ENCODE measurements at places on chromosomes 11 and 22.
A peak's percentile ranks its signal among the peaks of the same experiment; 100 is the strongest.

GRCh38 chr11:15507592-15507991 lies 392.9 kb downstream of the INSC start:
- DNase-seq: peak; percentile 47

DNA sequence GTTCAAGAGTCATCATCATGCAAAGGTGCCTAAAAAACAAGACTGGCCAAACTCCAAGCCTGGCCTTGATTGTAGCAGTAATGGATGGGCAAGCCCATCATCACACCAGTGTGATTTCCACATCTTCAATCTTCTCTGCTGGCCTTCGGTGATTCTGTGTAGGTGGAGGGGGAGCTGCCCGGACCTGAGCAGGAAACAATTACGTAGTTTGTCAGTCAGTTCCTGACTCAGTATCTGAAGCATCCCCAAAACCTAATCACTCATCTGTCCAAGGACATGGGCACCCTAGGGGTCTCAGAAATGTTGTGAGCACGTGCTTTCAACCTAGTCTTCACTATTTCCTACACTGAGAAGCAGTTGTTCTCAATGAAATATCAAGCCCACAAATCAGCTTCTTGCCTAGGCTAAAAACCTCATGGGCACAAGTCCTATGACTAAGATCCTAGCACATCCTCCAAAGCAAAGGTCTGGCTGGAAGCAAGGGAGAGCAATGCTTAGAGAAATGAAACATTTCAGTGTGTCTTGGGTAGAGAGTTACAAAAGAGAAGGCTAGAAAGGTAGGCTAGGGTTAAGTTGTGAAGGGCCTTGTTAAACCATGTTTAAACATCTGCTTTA lies 24.6 kb downstream of the ATG16L2 start:
- DNase-seq: no peak

DNA sequence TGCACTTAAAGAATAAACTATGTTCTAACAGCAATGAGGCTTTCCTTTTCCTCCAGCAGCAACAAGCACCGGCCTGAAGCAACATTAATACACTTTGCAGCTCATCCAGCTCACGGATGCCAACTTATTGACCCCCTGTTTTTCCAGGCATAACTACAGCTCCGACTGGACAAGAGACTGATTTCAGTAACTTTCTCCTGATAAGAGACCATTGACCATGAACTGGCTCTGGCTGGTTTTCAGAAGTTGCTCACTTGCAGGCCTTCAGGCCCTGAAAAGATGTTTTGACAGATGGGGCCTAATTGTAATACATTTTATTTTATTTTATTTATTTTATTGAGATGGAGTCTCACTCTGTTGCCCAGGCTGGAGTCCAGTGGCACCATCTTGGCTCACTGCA lies 27.5 kb downstream of the GGT5 start:
- DNase-seq: no peak

DNA sequence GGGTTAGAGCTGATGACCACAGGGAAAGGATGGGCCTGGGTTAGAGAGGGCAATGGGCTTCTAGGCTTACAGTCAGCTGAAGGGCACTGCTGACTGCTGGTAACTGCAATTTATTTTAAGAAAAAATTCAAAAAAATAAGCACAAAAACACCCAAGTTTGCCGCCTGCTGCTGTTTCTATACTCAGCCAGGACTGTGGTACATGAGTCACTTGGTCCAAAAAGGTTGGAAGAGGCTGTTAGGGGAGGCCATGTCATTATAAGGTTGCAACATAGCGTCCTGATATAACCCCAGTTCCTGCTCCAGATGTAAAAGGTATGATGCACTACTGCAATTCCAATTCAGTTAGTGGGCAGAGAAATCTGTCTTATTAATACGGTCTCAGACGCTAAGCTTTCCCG lies 98.9 kb downstream of the ETS1 start:
- no peak for DNase-seq

- peak; percentile 46 for DNase-seq
These were observed 544.0 kb downstream of the NTM start for GRCh38 chr11:131914361-131914774.

- DNase-seq: no peak
These were observed 2.5 kb downstream of the OR52W1 start for GRCh38 chr11:6201481-6201880.

DNA sequence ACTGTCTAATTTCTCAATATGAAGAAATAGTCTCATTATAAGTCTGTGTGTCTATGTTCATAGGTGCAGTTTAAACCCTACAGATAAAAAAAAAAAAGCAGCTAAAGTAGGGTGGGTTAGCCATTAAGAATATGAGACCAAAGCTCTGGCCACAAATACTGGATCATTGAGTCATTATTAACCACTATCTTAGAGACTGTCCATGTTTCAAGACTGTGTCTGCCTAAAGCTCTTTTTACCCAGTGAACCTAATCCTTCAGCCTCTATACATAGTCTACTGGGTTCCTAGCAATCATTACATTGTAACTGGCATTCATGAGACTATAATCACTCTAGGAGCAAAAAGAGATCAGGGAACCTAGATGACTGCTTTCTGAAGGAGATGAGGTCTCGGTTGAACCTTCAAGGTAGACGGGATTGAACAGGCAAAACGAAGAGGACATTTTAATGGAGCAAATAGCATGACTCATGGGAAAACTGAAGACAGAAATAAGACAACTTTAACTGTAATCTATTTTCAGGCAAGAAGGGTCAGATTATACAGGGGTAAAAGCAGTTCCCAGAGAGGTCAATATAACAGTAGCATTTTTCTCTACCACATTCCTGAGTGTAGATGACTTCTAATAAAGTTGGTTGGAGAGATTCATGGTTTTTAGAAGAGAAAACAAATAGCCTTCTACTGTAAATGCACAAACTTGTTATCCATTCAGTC lies 64.0 kb upstream of the FIBIN start:
- no peak for DNase-seq

Measured in A673 (cell line).